Stimulated activated CD4-positive, alpha-beta T cell treated with anti-CD3 and anti-CD28 coated beads, Interleukin-4, amount 100 ng/mL, for 48 hours (primary cell): ENCODE measurements at places on chromosomes 2 and 18.
A peak's percentile ranks its signal among the peaks of the same experiment; 100 is the strongest.

DNA sequence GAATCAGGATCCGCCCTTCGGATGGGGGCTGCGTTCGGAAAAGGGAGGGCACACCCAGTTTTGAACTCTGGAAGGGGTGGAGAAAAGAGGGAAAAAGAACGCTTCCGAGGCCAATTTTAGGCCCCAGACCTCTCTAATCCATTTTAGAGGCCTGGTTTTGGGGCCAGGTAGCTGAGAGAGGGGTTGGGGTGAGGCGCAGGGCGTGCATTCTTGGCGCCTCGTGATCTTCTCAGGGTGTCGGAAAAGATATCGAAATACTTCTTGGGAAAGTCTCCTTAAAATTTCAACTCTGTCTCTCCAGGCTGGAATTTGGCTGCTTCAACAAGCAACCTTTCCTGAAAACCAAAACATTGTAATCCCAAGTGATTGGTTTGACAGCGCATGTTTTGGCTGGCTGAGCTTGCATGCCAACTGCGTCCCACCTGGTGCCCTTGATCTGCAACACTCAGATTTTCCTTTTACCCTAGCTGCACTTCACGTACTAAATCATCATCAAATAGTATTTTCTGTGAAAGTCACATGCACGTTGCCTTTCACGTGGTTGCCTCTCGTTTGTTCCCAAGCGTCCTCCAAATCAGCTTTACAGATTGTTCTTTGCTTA is 864 bp upstream of the XPO1 start:
- DNase-seq: peak; percentile 42

- DNase-seq: no peak
These were observed 61.8 kb upstream of the CDC42EP3 start for GRCh38 chr2:37733251-37733650.

DNA sequence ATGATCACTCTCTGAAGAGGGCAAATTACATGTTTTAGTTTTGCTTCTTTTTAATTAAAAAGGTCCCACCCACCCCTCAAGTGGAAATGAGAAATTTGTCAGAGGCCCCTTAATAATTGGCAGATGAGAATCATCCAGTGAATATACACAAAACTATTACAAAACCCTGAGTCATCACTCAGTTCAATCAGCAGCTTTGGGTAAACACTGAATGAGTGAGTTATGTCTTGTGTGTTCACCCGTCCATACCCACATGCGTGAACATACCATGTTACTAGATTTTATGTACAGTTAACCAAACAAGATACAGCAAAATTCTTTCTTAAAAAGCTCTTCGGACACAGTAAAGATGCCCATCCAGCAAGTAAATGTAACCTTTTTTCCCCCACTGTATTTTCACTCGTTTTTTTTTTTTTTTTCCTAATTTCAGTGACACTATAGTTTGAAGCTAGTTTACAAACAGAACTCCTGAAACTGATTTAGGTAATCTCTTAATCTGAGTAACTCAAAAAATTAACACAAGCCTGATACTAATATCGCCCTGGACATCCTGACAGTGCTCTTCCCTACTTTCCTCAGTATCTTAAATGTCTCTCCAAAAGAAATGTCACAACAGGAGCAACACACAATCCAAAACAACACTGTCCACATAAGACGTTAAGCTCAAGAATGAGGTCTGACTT is 1.4 kb downstream of the PSME4 start:
- no peak for DNase-seq

DNA sequence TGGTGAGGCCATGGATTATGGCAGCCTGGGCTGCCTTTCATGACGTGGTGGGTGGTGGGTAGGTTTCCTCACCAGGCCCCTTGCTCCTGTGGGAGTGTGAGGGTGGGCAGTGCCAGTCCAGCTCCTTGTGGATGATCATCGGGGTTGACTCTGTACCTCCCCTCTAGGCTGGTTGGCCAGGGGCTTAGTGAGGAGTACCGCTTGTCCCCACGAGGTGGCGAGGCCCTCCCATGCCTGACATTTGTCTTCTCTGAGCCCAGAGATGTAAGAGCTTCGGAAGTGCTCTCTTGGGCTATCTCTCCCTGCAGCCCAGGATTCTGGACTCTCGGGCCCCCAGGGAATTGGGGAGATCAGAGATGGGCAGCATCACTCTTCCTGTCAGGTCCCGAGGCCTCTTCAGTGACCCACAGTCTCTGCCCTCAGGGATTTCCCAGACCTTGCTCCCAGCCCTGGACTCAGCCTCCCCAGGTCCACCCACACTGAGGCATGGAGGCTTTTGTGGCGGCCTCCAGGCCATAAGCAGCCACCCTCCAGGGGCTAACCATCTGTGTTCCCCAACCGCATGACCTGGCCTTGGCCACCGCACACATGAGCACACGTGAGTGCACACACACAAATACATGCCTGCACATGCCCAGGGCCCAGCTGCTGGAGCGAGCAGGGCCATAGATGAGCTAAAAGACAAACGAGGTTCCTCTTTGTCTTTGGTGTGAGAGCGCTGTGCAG is 6.5 kb downstream of the SPR start:
- DNase-seq: no peak

DNA sequence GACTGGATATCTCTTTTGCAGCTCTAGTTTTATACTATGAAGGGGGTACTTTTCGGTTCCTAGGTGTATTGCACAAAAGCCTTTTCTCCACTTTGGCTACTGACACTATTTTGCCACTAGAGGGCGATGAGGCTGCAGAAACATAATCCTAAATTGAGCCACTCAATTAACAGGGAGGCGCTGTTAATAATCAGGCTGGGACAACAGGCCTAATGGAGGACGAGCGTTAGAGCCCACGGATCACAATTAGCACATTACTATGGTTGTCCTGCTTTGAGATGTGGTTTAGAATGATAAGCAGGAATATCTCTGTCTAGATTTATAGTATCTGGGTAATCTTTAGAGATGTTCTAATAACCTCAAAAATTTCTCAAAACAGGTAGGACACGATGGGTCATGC is 62.2 kb upstream of the PMAIP1 start:
- no peak for DNase-seq

- DNase-seq: no peak
These were observed 5.0 kb upstream of the TET3 start for GRCh38 chr2:73979686-73980085.

DNA sequence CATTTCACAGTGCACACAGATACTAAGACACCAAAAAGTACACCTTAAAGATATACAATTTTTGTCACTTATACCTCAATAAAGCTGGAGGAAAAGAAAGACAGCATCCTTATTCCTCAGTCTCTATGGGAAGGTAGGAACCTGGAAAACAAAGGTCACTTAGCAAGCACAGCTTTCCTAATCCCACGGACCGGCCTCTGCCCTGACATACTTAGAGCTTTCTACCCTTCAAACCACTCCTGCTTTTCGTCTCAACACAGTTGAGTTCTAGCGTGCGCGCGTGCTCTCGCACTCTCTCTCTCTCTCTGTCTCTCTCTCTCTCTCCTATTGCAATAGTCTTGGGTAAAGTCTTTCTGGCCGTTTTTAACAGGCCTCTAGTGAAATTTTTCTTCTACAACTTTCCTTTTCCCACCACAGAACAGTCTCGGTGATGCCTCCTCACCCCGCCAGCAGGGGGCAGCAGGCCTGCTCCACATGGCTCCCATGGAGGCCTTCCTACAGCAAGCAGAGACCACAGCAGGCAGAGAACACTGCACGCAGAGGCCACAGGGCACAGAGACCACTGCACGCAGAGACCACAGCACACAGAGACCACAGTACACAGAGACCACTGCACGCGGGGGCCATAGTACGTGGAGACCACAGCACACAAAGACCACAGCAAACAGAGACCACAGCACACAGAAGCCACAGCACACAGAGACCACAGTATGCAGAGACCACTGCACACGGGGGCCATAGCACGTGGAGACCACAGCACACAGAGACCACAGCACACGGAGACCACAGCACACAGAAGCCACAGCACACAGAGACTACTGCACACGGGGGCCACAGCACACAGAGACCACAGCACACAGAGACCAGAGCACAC is 106.9 kb downstream of the FBXO15 start:
- DNase-seq: peak; percentile 82

DNA sequence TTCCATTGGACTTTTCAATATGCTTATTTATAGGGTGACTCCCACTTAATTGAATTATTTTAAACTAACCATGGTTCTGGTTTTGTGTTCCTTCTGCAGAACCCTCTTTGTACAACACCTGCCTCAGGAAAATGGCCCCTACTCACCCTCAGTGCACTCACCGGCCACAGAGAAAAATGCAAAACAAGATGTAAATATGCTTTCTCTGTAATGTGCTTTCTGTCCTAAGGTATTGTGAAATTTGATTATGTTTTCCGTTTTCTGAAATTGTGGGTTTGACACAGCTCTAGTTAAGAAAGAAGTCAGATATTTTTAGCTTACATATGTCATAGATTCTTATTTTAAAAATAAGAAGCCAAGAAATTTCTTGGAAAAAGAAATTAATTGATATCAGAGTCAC is 357.7 kb upstream of the SMIM21 start:
- DNase-seq: no peak

DNA sequence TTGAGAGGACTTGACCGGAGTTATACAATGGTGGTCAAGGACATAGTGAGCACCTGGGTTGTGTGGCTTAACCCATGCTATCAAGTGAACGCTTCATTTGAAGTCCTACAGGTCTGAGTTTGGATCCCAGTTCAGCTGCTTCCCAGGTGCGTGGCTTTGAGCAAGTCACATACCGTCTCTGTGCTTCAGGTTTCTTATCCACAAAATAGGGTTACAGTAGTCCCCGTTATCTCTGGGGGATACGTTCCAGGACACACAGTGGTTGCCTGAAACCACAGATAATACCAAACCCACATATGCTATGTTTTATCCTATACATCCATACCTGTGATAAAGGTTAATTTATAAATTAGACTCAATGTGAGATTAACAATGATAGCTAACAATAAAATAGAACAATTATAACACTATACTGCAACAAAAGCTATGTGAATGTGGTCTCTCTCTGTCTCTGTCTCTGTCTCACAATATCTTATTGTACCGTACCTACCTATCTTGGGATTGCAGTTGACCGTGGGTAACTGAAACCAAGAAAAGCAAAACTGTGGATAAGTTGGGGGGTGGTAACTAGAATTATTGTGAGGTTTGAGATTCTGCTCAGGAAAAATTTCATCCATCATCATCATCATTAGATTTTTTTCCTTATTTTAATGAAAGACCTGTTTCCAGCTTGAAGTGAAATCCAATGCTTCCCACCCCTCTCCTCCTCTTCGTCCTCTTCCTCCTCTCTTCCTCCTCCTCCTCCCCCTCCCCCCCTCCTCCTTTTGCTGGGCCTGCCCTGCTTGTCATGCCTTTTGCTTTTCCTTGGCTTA is 22.7 kb downstream of the LBH start:
- no peak for DNase-seq

DNA sequence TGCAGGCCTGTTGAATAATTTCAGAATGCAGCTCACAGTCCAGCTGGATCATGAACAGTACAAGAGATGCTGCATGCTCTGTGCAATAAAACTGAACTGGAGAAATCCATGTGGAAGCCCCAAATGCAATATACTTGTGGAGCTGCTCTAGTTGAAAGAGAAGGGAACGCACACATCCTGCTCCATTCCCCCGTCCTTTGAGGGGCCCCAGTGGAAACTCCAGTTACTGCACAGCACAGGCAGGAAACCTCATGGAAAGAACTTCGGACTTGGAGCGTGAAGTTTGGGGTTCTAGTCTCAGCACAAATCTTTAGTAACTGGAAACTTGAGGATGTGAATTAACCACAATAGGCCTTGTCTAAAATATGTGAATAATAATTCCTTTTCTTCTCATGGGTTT is 73.2 kb downstream of the PLA2R1 start:
- DNase-seq: no peak

DNA sequence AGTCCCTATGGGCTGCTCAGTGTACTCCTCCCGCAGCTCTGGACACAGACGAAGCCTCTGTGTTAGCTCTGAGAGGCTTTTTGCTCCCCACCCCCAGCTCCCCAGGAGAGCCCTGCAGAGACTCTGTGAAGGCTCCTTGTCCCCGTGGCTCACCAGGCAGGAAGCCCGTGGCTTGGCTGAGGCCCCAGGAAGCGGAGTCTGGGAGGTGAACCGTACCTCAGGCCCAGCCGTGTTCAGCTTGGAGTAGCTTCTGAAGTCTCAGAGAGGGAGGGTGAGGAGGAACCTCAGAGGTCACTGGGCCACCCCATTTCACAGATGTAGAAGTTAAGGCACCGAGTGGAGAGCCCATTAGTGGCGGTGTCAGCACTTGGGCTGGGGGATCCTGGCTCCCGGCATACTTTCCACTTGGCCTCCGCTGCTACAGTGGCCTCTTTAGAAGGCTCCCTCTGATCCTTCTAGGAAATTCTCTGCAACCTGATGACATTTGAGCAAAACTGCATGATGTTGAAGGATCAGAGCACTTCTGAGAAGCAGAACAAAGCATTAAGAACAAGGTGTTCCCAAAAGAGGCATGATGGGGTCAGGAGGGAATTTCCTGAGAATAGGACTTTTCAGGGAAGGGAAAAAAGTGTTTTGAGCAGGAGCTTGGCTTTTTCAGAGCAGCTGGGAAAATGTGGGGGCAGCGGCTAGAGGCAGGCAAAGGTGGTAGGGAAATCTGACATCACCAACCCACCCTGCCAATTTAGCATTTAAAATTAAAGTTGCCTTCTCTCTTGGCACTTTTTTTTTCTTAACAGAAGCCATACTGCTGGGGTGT is 79.1 kb downstream of the MCFD2 start:
- no peak for DNase-seq

DNA sequence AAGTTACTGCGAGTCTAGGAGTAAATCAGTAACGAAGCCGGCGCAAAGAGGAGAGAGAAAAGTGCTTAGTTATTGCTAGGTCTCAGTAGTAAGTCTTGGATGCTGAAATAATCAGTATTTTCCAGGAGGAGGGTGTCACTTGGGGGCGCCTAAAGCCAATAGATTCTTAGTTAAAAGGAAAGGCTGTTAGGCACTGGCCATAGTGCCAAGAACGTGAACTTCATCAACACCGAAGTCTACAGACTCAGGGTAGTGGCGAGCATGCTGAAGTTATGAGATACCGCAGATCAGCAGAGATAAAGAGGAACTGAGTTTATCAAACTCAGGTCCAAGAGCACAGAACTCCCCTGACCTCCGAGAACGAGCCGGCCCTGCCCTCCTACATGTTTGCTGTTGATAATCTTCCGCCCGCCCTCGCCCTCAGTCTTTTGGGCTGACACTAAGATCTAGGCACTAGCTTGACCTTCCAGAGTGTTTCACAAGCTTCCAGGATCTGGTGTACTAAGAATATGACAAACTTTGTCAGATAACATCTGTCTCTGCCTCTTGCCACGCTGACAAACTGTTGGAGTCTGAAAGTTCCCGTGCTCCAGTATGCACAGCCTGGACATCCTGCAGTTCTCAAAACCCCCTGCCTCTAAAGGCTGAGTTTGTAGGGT is 49.2 kb downstream of the CYB5A start:
- DNase-seq: no peak

- DNase-seq: no peak
These were observed 90.6 kb downstream of the VRK2 start for GRCh38 chr2:58137221-58137620.

GRCh38 chr2:223758131-223758840 is 79.1 kb downstream of the AP1S3 start:
- no peak for DNase-seq

GRCh38 chr2:60523963-60524362 is 29.5 kb downstream of the BCL11A start:
- DNase-seq: no peak

- DNase-seq: no peak
These were observed 47.7 kb upstream of the WDR75 start for GRCh38 chr2:189393440-189394111.

GRCh38 chr2:16566701-16567100 is 98.9 kb downstream of the CYRIA start:
- DNase-seq: no peak

GRCh38 chr2:240411261-240412160 is 24.0 kb upstream of the GPC1 start:
- DNase-seq: no peak
